Stimulated activated CD4-positive, alpha-beta T cell treated with anti-CD3 and anti-CD28 coated beads, Interleukin-1b, Interleukin-23, amount 100 ng/mL, for 4 hours (primary cell): ENCODE measurements at places on chromosomes 1 and 21.
A peak's percentile ranks its signal among the peaks of the same experiment; 100 is the strongest.

- no peak for DNase-seq
These were observed 82.9 kb downstream of the HLX start for GRCh38 chr1:220962031-220962751.

- no peak for DNase-seq
These were observed 249.6 kb downstream of the COL11A1 start for GRCh38 chr1:102858695-102859094.

DNA sequence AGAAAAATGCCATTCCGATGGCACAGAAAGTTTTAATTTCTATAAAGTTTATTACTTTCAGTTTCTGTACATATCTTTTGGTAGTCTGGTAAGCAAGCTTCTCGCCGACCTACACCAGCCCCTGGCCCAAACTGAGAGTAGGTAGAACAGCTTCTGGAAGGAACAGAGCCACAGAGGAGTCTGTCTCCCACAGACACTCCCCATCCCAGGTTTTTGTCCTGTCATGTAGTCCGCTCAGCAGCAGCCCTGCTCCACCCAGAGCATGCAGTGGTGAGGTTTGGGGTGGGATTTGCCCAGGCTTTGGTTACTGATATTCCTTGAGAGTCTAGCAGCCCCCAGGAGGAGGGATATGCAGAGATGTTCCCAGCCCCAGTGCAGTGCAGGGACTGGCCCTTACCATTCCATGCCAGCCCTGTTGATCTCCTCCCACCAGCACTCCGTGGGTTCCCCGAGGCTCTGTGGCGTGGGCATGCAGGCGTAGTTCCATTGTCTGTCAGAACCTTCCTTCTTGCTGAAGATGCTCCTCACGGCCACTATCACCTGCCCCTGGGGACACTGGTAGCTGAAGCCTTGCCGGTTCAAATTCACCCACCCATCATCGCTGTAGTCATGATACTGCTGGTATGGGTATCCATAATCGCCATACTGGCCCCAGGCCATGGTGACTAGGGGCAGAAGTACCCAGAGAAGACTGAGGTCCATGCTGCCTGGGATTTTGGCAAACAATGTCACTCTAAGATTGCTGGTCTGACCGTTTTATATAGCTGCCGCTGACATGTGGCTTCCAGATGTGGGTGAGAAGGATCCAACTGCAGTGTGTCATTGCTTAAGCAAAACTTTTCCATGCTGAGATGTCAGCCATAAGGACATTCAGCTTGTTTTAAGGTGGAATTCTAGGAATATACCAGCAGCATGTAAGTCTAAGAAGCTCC, at the start of gene DPT:
Gene DPT (minus strand): TSS at position 734 of the 932 bp plus-strand sequence. CDS start 32 bp downstream, at position 702.
- DNase-seq = no peak

DNA sequence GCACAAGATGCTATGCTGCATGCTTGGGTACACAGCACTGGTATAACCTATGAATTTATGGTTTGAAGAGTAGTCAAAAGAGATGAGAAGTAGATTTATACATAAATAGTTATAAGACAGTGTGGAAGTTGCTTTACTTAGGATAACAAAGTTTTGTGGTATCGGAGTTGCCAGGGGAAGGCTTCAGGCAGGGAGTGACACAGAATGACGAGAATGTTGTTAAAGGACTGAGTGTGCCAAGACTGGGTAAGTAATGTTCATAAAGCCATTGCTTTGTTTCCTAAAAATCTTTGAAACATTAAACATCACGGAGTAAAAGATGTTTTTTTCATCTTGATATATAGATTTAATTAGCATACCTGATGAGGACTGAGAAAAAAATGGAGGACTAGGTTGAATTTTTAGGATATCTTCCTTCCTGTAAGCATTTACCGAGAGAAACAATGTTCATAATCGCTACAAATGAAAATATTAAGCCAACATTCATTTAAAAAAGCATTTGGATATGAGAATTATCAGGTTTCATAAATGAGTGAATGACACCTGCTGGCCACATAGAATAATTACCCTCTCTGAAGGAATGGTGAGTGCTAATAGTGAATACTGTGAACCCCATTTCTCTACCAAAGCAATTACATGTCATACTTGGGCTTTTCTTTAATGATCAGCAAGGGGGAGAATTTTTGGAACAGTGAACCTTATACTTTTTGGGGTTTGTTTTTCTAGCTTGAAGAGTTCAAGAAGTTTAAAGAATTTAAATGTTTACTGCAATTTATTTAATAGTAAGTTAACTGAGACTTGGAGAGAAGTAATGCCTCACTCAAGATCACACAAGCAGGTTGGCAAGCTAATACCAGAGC, 28.4 kb downstream of the EXTL2 start:
- no peak for DNase-seq

DNA sequence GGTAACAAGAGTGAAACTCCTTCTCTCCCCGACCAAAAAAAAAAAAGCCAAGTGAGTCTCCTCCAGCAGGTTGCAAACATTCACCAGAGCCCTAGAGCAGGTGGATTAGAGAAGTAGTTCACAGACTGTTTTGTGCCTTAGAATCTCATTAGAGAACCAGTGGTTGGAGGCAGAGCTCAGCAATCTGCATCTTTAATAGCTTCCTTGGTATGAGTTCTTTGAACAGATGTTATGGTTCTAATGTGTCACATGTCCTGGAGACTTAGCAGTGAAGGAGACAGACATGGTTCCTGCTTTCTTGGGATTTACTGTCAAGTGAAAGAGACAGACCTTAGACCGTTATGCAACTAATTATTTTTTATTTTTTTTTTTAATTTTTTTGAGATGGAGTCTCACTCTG, 26.8 kb downstream of the SESN2 start:
- DNase-seq = no peak

- DNase-seq = no peak
These were observed 126.3 kb upstream of the TMPRSS2 start for GRCh38 chr21:41634211-41634694.

DNA sequence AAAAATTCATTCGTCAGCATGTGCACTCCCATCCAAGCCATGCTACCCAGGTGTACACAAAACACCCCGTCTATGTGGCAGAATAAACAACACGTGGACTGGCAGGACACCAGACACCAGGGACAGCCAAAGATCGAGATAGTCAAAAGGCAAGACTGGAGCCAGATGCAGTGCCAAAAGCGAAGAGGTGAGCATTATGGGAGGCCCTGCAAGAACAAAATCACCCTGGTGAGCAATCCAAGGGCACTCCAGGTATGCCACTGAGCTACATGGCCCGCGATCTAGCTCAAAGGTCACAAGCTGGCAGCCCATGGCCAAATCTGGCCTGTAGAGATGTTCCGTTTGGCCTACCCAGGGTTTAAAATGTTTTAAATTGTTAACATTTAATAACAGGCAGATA, 33.7 kb downstream of the PLPP3 start:
- no peak for DNase-seq

- DNase-seq = no peak
These were observed 11.3 kb downstream of the CACHD1 start for GRCh38 chr1:64480999-64481772.

- DNase-seq = no peak
These were observed 572.1 kb upstream of the BRINP3 start for GRCh38 chr1:191049781-191050180.

DNA sequence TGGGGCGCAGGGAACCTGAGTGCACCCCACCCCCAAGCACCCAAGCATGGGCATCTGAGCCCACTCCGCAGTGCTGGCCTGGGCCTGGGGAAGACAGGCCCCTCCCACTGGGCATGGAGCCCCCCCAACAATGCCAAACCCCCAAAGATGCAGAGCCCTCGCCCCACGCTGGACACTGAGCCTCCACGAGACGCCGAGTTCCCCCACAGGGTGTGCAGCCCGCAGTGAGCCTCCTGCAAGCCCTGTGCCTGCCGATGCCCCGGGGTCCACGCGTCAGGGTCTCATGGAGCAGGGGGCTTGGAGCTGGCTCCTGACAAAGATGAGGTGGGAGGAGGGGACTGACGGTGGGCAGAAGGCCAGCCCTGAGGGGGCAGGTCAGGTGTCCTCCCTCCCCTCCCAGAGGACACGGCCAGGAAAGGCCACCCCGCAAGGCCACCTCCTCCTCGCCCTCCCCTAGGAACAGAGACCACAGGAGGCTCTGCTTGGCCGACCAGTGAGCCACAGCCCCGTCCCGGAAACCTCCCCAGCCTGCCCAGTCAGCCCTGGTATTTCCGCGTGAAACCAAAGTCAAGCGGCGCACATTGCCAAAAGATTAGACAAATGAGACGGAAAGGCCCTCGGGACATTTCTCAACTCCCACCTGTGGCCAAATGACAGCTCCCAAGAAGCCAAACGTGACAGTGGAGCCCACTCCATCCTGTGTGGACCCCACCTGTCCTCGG, 33.4 kb downstream of the MEGF6 start:
- DNase-seq = no peak

- no peak for DNase-seq
These were observed 8.8 kb downstream of the KLHDC7A start for GRCh38 chr1:18489417-18490143.

GRCh38 chr1:159993911-159994310, 37.9 kb downstream of the PIGM start:
- no peak for DNase-seq

GRCh38 chr1:204495078-204495753, 611 bp upstream of the PIK3C2B start:
- no peak for DNase-seq

- no peak for DNase-seq
These were observed 2.7 kb downstream of the KIAA0319L start for GRCh38 chr1:35554266-35555211.

DNA sequence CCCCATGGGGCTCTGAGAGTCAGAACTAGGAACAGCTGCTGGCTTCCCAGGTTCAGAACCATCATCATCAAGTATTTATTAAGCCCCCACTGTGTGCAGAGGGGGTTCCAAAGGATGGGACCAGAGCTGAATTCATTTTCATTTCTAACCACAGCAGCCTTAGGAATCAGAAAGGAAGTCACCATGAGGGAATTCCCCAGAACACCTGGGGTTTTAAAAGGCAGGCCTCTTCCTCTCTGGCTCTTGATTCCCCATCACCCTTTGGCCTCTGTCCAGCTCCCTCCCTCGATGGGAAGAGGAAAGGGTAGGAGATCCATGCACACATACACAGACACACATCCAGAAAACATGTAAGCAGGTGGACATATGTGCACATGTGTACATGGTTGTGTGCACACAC, 1.3 kb upstream of the KCNN3 start:
- DNase-seq = no peak

GRCh38 chr1:17831597-17831996, 76.5 kb downstream of the ACTL8 start:
- DNase-seq = no peak

DNA sequence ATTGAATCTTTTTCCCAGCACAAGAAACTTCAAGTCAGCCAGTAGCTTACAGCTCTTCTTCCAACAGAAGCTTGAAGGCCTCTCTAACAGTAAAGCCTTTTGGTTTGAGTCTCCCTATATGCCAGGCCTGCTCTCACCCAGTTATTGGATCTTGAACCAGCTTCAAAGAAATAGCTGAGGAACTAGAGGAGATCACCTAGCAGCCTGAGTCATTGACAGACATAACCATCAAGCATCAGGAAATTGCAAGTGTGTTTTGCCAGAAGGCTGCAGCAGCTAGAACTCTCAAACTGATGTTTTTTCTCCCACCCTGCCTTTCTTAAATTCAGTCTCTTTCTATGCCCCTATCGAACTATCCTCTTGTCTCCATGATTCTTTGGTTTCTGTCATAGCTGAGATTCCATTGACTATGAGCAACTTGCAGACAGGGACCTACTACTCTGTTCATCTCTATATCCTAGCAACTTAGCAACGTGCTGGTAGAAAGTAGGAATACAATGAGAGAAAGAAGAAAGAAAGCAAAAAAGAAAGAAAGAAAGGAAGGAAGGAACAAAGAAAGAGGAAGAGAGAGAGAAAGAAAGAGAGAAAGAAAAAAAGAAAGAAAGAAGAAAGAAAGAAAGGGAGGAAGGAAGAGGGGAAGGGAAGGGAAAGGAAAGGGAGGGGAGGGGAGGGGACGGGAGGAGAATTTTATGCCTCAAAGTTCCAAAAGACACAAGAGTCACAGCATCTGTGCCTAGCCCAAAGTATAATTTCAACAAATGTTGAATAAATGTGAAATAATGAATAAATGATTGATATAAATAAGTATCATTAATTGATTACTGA, 60.0 kb upstream of the FGGY start:
- DNase-seq = no peak

GRCh38 chr1:17742583-17742982, 12.6 kb upstream of the ACTL8 start:
- no peak for DNase-seq

DNA sequence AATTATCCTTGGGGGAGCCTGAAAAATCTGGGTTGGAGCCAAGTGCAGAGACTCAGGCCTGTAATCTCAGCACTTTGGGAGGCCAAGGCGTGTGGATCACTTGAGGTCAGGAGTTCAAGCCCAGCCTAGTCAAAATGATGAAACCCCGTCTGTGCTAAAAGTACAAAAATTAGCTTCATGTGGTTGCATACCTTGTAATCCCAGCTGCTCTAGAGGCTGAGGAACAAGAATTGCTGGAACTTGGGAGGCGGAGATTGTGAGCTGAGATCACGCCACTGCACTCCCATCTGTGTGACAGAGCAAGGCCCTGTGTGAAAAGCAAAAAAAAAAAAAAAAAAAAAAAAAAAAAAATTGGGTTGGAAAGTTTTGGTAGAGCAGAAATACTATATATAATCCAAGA, 1563.6 kb upstream of the PRMT6 start:
- no peak for DNase-seq

- peak; percentile 51 for DNase-seq
These were observed at the start of gene B4GALT2 for GRCh38 chr1:43978551-43979260. Gene B4GALT2, plus strand, starts transcription at chr1:43979210. Its CDS starts 1,951 bp downstream, at chr1:43981161.

DNA sequence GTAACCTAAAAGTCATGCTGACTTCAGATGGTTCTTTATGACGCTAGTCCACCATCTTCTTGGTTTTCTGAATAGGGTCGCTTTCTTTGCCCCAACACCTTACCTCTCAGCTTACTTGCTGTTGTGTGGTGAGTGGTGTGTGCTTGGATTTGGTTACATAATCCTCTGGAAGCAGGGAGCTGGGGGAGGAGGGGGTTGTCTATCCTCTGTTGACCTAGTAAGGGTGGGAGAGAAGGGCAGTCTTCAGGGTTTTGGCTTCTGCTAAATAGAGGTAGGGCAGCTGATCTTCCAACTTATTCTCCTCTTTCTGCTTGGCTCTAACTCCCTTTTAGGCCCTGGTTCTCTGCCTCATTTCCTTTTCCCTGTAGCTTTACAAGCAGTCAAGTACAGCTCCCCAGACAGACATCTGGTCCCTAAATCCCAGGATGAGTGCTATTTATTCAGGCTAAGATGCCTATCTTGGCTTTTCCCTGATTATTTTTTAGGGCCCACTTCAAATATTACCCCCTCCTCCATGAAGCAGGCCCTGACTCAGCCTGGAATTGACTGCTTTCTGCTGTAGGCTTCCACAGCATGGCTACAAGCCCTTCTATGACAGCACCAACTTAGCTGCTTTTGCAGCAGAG, 6.4 kb upstream of the REN start:
- DNase-seq = no peak

GRCh38 chr1:194081444-194081843, 895.0 kb upstream of the B3GALT2 start:
- no peak for DNase-seq
